Gastrocnemius medialis (tissue), 4 donors: ENCODE measurements at places on chromosomes 13 and 19.
A peak's percentile ranks its signal among the peaks of the same experiment; 100 is the strongest.

- H3K4me1 ChIP-seq, result no peaks in the 10 kb centered on the region
- H3K36me3 ChIP-seq, result no peaks in the 10 kb centered on the region
- DNase-seq, result no peak
- H3K27me3 ChIP-seq, result no peaks in the 10 kb centered on the region
- H3K27ac ChIP-seq, result no peak overlapping the region
Measured at GRCh38 chr13:74755065-74755464, 620.9 kb upstream of the KLF12 start.

DNA sequence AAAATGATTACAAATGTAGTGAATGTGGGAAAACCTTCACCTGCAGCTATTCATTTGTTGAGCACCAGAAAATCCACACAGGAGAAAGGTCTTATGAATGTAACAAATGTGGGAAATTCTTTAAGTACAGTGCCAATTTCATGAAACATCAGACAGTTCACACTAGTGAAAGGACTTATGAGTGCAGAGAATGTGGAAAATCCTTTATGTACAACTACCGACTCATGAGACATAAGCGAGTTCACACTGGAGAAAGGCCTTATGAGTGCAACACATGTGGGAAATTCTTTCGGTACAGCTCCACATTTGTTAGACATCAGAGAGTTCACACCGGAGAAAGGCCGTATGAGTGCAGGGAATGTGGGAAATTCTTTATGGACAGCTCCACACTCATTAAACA lies 9.2 kb downstream of the ZNF548 start:
- no peak overlapping the region for H3K27ac ChIP-seq
- DNase-seq, result no peak
- H3K27me3 ChIP-seq, result no peaks in the 10 kb centered on the region
- no peak overlapping the region for H3K4me3 ChIP-seq

DNA sequence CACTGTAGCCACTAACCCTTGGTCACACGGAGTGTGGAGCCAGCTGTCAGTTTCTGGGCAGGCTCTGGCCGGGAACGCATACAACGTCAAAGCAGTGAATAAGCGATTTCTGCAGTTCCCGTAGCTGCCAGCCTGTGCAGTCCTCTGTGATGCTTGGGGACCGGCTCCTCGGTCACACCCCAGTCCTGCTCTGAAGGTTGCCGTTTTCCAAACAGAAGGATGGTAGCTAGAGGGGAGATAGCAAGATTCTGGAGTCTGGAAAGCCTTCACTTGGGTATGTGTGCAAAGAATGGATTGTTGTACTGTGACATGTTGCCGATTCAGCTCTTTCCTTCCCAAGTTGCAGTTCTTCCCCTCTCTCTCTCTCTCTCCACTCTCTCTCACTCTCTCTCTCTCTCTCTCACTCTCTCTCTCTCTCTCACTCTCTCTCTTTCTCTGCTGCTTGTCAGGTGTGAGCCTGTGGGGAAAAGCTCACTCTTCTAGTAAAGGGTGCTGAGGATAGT lies 38.7 kb upstream of the C1QTNF9 start:
- H3K4me3 ChIP-seq, result peak overlapping the region; percentile 41
- no peaks in the 10 kb centered on the region for H3K27me3 ChIP-seq
- peaks cover 24% of the 10 kb centered on the region for H3K4me1 ChIP-seq
- H3K27ac ChIP-seq, result peak overlapping the region; percentile 72

DNA sequence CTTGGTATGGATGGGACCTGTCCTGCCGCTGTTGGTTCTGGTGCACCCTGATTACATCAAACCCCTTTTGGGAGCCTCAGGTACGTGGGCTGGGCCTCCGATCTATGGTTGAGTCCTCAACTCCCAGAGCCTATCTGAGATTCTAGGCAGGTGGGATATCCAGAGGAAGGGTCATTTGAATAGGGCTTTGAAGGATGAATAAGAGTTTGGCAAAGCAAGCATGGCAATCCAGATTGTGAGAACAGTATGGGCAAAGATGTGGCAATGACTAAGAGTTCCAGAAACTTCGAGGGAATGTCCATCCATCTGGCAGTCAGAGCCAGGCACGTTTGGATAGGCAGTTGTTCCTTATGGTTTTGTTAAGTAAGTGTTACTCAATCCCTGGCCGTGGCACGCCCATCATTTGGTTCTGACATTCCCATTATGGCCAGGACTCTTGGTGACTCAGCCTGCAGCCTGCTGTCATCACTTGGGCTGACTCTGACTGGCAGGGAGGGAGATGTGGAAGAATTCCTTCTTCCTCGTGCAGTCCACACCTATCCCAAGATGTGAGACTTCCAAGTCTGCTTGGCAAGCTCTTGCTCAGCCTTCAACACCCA lies 21.5 kb downstream of the CYP4F22 start:
- no peaks in the 10 kb centered on the region for H3K4me1 ChIP-seq
- no peaks in the 10 kb centered on the region for H3K36me3 ChIP-seq

DNA sequence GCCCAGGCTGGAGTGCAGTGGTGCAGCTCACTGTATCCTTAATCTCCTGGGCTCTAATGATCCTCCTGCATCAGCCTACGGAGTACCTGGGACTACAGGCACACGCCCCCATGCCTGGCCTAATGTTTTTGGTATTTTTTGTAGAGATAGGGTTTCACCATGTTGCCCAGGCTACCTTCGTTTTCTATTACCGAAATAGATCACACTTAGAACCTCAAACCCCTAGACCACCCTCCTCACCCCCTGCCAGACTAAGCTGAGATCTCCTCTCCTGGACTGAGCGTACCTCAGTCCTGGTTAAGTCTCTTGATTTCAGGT lies 391 bp downstream of the KLF1 start:
- no peak overlapping the region for H3K4me3 ChIP-seq
- peaks cover under 1% of the 10 kb centered on the region for H3K4me1 ChIP-seq
- no peak for DNase-seq
- no peaks in the 10 kb centered on the region for H3K36me3 ChIP-seq
- peaks cover 28% of the 10 kb centered on the region for H3K27me3 ChIP-seq
- no peak overlapping the region for H3K27ac ChIP-seq

- no peaks in the 10 kb centered on the region for H3K36me3 ChIP-seq
- no peak overlapping the region for H3K4me3 ChIP-seq
- no peaks in the 10 kb centered on the region for H3K27me3 ChIP-seq
Measured at GRCh38 chr13:72567566-72567965, 159.9 kb downstream of the MZT1 start.

- H3K36me3 ChIP-seq, result peaks cover 33% of the 10 kb centered on the region
- no peak overlapping the region for H3K27ac ChIP-seq
- H3K4me1 ChIP-seq, result peaks cover 13% of the 10 kb centered on the region
- no peak overlapping the region for H3K4me3 ChIP-seq
- DNase-seq, result no peak
Measured at GRCh38 chr19:17312189-17313113, 3.1 kb downstream of the DDA1 start.

- DNase-seq, result no peak
- no peaks in the 10 kb centered on the region for H3K4me1 ChIP-seq
- no peaks in the 10 kb centered on the region for H3K27me3 ChIP-seq
- no peaks in the 10 kb centered on the region for H3K36me3 ChIP-seq
- no peak overlapping the region for H3K27ac ChIP-seq
Measured at GRCh38 chr13:111099290-111099689, 15.8 kb upstream of the ARHGEF7 start.

DNA sequence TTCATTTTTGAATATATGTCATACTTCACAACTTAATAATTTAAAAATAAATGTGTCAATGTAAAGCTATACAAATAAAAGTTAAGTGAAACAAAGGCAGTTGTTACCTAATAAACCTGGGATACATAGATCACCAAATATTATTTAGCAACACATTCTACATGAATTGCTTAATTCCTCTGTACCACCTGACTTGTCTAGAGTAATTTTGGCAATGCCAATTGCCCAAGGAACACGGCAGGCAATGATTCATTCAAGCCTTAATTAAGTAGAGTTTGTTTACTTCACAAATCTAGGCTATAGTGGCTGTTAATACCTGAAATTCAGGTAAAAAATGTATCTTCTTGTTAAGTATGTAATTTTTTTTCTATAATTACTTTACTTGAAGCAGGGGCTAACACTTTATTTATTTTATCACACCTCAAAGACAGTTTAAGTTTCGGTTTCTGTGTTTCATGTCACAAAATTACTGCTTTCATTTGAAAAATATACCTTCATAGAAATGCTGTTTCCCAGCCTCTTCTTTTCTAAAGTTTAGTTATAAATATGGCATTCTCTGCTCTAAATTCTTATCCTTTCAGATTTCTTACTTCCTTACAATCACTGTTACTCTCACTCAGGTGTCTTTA lies 705.7 kb downstream of the SLITRK5 start:
- DNase-seq, result no peak
- H3K27me3 ChIP-seq, result no peaks in the 10 kb centered on the region
- H3K36me3 ChIP-seq, result no peaks in the 10 kb centered on the region
- no peaks in the 10 kb centered on the region for H3K4me1 ChIP-seq
- no peak overlapping the region for H3K27ac ChIP-seq

GRCh38 chr13:74336546-74336945 lies 202.3 kb upstream of the KLF12 start:
- no peaks in the 10 kb centered on the region for H3K27me3 ChIP-seq
- no peaks in the 10 kb centered on the region for H3K4me1 ChIP-seq
- no peak overlapping the region for H3K4me3 ChIP-seq
- no peak for DNase-seq
- H3K27ac ChIP-seq, result no peak overlapping the region
- H3K36me3 ChIP-seq, result no peaks in the 10 kb centered on the region

DNA sequence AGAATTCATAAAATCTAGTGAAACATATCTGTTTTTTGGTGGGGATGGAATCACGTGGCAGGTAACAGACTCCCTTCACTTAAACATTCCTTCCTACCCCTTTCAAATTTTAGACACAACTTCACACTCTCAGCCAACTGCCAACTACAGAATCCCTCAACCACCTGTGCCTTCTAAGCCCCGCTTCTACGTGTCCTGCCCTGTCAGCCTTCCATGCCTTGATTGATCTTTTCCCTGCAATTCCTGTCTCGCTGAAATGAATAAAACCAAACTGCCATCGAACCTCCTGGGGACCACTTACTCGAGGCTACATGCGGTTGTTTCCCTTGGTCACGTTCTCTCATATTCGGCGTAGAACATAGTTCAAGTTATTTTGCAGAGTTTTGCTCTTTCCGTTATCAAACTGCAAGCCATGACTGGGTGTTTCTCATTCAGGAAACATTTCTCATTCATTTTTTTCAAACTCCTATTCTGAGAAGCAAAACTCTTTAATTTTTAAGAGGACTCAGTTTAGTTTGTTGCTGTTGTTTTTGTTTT lies 1.1 kb downstream of the ZNF625 start:
- DNase-seq, result no peak
- peak overlapping the region; percentile 67 for H3K4me3 ChIP-seq
- no peaks in the 10 kb centered on the region for H3K27me3 ChIP-seq

GRCh38 chr13:72808917-72809500 lies 27.1 kb downstream of the PIBF1 start:
- H3K4me1 ChIP-seq, result no peaks in the 10 kb centered on the region
- H3K27me3 ChIP-seq, result no peaks in the 10 kb centered on the region
- no peak overlapping the region for H3K27ac ChIP-seq
- DNase-seq, result no peak
- no peak overlapping the region for H3K4me3 ChIP-seq

GRCh38 chr13:46648166-46648607 lies 95.2 kb downstream of the LRCH1 start:
- H3K36me3 ChIP-seq, result no peaks in the 10 kb centered on the region
- H3K4me3 ChIP-seq, result no peak overlapping the region
- H3K4me1 ChIP-seq, result peaks cover 9% of the 10 kb centered on the region
- no peak overlapping the region for H3K27ac ChIP-seq
- no peak for DNase-seq

GRCh38 chr13:34254366-34254765 lies 436.4 kb downstream of the RFC3 start:
- no peak overlapping the region for H3K4me3 ChIP-seq
- H3K4me1 ChIP-seq, result no peaks in the 10 kb centered on the region
- H3K27ac ChIP-seq, result no peak overlapping the region
- no peaks in the 10 kb centered on the region for H3K27me3 ChIP-seq
- DNase-seq, result no peak
- H3K36me3 ChIP-seq, result no peaks in the 10 kb centered on the region

GRCh38 chr19:46786236-46787039 lies 2.0 kb downstream of the SLC1A5 start:
- H3K27me3 ChIP-seq, result peaks cover 11% of the 10 kb centered on the region
- H3K27ac ChIP-seq, result peak overlapping the region; percentile 73
- H3K4me3 ChIP-seq, result peak overlapping the region; percentile 65
- H3K4me1 ChIP-seq, result peaks cover 14% of the 10 kb centered on the region
- peak; percentile 50 for DNase-seq

DNA sequence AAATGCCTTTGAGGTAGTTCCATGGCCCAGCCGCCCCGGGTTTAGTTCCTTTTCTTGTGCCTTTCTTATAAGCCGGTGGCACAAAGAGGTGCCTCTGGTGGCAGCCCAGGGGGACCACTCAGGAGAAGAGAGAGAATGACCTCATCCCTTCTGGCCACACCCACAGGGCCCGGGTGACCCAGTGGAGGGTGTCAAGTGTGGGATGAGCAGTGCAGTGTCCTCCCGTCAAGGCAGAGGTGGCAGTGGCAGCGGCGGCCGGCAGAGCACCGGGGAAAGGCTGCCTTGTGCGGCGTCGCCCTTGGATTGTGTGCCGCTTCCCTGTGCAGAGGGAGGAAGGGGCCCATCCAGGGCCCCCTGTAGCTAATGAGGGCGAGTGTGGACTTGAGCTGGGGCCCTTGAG lies 47.9 kb downstream of the KDM4B start:
- no peaks in the 10 kb centered on the region for H3K4me1 ChIP-seq
- no peak overlapping the region for H3K4me3 ChIP-seq
- no peaks in the 10 kb centered on the region for H3K27me3 ChIP-seq
- no peaks in the 10 kb centered on the region for H3K36me3 ChIP-seq

- no peaks in the 10 kb centered on the region for H3K27me3 ChIP-seq
- no peaks in the 10 kb centered on the region for H3K36me3 ChIP-seq
- DNase-seq, result no peak
- H3K4me3 ChIP-seq, result no peak overlapping the region
Measured at GRCh38 chr19:15300533-15301197, 31.7 kb downstream of the BRD4 start.

DNA sequence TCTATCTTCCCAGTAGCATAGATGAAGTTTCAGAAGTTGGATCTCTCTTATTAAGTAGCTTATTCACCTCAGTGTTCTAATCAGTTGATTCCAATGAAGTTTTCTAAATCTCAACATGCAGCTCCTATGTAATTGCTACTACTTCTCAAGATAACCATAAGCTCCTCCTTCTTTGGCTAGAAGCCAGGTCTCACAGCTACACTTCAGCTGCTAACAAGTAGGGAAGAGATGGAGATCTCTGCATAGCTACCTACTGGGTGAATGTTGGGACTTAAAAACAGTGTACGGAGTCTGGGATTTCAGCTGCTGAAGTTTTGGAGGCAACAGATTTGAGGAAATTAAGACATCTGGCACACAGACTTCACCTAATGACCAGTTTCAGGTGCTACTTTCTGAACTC lies 661.0 kb downstream of the SLITRK1 start:
- no peaks in the 10 kb centered on the region for H3K27me3 ChIP-seq
- H3K4me1 ChIP-seq, result no peaks in the 10 kb centered on the region
- no peaks in the 10 kb centered on the region for H3K36me3 ChIP-seq
- no peak overlapping the region for H3K27ac ChIP-seq
- no peak overlapping the region for H3K4me3 ChIP-seq
